ENCODE measurements at places on chromosomes 5 and 9.

- no peak for DNase-seq
These were observed 196.4 kb downstream of the EFNA5 start for GRCh38 chr5:107474361-107474715.

DNA sequence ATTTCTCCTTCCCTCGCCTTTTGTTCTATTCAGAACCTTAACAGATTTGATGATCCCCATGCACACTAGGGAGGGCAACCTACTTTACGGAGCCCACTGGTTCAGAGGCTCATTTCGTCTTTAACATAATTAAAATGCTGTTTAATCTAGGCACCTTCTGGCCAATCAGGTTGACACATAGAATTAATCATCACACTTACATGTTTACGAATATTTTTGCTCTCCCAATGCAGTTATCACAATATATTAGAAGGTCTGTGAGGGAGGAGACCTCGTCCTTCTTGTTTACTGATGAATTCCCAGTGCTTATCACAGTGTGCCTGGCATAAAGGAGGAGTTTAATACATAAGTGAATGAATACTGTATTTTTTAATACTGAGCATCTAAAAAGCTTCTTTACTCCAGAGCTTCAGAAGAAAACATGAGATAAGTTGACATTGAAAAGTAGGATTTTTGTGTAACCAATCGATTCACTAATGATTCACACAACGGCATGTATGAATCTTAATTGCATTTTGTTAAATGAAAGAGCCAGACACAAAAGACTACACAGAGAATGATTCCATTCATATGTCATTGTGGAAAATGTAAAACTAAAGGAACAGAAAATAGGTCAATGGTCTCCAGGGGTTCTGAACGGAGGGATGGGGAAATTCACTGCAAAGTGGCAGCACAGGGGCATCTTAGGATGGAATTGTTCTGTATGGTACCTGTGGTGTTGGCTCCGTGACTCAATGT lies 78.6 kb upstream of the VCAN start:
- no peak for DNase-seq

GRCh38 chr5:124725040-124725434 lies 21.4 kb downstream of the ZNF608 start:
- DNase-seq, result peak; percentile 27

DNA sequence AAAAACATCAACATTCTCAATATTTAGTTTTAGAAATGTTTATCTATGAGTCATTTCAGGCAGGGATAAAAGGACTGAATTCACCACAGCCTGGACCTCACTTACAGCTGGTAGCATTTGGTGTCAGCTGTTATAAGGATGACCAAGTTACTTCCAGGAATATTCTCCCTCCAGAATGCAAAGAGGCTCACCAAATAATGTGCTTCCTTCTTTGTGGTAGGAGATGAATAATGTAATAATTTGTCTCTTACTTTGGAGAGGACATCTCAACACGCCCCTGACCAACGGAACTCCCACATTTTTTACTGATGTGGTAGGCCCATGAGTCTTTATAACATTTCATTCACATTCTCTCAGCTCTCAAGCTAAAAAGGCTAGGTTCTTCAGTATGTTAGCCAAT lies 825.9 kb upstream of the GRAMD2B start:
- DNase-seq, result no peak

DNA sequence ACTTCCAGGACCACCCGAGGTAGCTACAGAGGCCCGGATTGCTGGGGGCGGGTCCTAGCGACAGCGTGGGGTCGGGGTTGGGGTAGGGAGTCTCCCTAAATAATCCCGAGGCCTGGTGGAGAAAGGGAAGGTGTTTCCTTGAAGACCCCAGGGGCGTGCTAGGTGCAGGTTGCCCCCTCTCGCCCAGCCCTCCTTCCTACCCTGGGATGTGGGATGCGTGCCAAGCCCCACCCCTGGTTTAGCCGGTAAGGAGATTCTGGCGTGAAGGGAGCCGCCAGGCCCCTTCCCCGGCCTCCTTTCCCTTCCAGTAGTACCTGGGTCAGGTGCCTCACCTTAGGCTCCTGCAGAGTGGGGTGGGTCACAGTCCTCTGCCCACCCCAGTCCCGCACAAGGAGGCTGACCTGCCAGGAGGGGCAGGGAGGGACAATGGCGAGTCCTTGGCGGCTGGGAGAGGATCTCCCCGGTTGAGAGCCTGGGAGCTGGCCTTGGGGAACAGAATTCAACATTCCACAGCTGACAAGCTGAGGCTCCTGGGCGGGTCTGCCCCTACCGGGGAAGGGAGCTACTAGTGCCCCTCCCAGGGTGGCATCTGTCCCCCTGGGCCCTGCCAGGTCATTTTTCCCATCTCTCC lies 674 bp downstream of the TSPAN17 start:
- peak; percentile 75 for DNase-seq

DNA sequence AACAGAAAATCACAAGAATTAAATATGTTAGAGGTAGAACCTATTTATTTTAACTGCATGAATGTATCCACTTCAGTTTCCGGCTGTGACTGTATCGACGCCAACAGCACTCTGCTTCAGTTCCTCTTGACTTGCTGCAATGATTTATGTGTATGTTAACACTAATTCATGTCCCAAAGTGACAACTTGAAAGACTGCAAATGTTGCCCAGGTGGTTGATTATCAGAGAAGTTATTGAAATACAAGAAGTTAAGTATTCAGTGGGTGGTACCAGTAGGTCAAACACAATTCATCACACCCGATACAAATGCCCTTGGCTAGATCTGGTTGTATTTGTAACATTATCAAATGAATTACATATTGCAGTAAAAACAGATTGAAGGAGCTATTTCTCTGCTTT lies 622.7 kb upstream of the CDH18 start:
- no peak for DNase-seq

DNA sequence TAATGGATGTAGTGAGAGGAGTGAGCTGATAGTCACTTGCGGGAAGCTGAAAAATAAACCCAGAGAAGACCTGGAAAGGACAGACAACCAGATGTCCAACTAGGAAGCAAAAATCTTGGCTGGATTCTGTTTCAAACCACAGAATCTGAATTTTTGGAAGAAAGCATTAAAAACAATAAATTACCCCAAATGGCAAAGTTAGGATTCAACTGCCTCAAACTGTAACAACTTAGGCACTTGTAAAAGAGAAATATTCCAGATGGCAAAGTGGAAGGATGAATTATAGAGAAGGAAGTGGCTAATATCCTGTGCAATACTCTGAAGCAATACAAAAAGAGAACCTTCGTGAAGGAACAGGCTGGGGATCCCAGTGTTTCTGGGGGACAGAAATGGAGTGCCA lies 46.8 kb upstream of the SLIT3 start:
- no peak for DNase-seq

GRCh38 chr9:83342731-83343130 lies 195.5 kb downstream of the FRMD3 start:
- DNase-seq, result no peak

- no peak for DNase-seq
These were observed 103.3 kb upstream of the EDIL3 start for GRCh38 chr5:84487963-84488362.

GRCh38 chr9:137127301-137128157 lies 11.4 kb upstream of the GRIN1 start:
- no peak for DNase-seq

Measured in NCI-H82 (cell line).